ENCODE measurements at places on chromosomes 1 and 21.

GRCh38 chr1:184380468-184380867 lies 6.4 kb upstream of the C1orf21 start:
- DNase-seq = no peak

DNA sequence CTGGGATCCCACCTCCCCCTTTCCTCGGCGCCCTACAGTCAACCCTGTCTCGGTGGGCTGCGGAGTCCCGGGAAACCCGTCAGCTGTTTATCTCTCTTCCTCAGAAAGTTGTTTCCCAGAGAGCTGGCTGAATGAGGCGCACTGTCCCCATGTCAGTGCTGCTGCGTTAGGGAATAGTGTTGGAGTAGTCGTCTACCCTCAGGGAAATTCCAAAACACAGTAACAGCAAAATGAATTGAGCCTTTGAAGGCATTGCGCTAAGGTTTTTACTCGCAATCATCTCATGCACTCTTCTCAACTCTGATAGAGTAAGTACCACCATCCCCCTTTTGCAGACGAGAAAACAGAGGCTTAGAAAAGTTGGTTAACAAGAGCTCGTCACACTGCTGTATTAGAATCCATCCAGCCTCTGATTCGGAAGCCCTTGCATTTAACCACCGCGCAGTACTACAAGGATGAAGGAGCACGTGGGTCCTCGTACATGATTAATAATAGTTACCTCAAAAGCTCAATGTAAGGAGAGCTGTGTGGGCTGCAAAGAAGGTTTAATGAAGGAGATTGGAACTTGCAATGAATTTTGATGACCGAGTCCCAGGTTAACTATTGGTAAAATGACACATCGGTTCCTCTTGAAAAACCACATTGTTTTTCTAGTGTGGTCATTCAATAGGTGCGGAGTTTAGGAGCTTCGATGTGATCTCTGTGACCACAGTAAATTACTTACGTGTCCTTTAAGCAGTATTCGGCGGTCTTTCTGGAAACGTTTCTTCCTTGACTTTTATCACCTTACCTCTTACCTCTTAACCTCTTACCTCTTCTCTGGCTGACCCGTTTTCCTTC lies 788 bp upstream of the EDEM3 start:
- peak; percentile 33 for DNase-seq

DNA sequence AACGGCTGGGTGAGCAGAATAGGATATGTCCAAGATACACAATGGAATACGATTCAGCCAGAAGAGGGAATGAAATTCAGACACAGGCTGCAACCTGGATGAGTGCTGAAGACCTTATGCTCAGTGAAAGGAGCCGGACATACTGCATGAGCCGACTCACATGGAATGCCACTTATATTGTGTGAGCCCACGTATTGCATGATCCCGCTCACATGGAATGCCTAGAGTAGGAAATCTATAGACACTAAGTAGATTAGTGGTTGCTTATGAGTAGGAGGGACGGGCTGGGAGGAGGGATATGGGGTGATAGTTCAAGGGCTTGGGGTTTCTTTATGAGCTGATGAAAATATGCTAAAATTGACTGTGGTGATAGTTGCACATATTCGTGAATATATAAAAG lies 26.8 kb downstream of the TMPRSS2 start:
- DNase-seq = no peak

DNA sequence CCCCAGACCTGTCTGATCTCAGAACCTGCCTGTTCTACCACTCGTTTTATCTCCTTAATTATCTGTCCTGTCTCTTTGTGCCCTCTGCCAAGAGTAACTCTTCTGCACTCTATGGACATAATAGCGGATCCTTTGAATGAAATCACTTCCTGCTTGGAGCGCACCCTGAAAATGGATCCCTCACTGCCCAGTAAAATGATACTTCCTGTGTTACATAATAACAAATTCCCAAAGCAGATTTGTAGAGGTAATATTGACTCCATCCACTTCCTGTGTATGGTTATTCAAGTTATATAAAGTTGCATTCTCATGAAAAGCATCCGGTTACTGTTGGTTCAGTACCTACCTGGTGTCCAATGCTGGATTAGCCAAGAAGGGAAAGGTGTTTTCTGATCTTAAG lies 246.0 kb downstream of the TRABD2B start:
- no peak for DNase-seq

GRCh38 chr1:30636621-30637020 lies 86.8 kb downstream of the MATN1 start:
- DNase-seq = no peak

DNA sequence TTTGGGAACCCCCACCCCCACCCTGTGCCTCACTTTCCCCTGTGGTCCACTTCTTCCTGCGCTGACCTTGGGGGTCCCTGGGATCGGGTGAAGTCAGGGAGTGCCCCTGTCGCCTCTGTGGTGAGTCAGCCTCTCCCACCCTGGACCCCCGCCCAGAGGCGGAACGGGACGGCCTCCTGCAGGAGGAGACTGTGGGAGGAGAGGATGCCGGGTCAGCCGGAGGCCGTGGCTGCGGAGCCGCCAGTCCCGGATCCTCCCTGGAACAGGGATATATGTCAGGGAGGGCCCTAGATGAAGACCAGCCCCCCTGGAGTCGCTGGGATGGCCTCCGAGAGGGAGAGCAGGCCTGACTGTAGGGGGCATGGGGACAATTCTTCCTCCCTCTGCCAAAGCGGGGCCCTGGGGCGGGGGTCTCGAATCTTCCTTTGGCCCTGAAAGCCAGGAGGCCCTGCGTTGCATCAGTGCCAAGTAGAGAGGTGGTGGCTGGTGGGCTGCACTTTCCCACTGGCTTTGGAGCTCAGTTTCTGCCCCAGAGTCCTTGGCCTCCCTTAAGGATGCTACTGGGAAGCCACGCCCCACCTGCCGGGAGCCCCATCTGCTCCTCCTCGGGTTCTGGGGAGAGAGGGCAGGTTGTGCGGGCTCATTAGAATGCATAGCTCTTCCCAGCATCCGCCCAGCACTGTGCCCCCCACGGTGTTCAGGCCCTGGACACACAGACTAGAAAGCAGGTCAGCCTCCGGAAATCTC lies 930 bp downstream of the ARHGEF10L start:
- DNase-seq = no peak

DNA sequence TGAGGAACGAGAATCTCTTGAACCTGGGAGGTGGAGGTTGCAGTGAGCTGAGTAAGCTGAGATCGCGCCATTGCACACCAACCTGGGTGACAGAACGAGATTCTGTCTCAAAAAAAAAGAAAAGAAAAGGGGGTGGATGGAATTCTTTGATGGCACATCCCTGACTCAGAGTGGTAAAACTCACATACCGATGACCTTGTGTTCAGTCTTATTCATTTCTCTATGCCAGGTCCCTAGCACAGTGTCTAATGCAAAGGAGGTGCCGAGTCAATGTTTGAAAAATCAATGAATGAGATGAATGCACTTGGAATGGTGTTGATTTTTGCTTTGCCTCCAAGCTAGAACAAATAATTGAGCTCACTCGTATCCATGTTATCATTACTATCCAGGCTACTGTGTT lies 18.5 kb upstream of the FAM20B start:
- DNase-seq = no peak

DNA sequence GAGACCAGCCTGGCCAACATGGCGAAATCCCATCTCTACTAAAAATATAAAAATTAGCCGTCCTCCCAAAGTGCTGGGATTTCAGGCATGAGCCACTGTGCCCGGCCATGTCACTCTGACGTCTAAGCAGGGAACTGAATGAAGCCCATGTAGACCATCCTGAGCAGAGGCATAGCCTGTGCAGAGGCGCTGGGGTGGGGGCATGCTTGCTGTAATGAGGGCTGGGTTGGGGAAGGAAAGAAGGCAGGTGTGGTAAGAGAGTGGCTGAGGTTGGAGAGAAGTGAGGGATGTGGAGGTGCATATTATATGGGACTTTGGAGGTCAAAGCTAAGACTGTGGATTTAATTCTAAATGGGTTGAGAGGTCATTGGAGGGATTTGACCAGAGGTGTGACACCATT lies 47.1 kb upstream of the SCMH1 start:
- no peak for DNase-seq

GRCh38 chr1:1292851-1293250 lies 12.6 kb downstream of the SCNN1D start:
- no peak for DNase-seq

DNA sequence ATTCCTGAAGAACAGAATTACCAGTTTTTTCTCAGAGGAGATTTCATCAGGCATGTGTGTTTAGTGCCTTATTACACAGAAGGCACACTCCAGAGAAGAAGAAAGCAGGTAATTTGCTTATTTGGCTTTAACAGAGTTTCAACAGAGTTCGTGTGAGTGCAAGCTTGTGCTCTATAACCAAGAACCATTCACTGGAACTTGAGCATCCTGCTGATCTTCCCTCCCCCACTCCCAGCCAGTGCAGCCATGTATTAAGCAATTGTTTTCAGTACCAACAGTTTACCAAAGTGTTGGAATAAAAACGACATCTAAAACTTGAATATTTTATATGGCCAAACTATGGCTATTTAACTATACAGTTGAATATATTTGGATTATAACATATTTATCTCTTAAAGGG lies 4.3 kb downstream of the MGST3 start:
- no peak for DNase-seq

DNA sequence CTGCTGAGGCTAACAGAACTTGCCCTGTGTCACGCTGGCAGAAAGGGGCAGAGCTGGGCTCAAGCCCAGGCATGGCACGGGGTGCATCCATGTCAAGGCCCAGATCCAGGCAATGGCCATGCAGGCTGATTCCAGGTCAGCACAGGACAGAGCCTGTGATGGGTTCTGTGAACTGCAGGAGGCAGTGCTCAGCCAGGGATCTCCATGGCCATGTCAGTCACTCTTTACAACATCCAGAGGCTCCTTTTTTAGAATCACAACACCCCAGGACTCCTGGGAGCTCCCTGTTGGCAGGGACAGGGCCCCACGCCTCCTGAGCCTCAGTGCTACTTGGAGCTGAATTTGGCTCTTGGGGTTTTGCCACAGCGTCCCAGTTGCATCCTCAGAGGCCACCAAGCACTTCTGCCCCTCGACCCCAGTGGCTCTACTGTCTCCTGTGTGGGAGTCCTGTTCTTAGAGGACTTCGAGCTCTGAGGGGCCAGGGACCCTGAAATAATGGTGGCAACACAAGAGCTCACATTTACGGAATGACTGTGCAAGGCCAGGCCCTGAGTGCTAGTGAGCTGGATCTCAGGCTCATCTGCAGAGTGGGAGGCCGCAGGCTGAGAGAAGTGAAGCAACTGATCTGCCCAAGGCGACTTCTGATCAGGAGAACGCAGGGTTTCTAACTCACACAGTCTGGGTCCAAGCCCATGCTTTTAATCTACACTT lies 211.5 kb downstream of the TRABD2B start:
- no peak for DNase-seq

GRCh38 chr1:215111916-215112315 lies 29.4 kb downstream of the KCNK2 start:
- DNase-seq = no peak

DNA sequence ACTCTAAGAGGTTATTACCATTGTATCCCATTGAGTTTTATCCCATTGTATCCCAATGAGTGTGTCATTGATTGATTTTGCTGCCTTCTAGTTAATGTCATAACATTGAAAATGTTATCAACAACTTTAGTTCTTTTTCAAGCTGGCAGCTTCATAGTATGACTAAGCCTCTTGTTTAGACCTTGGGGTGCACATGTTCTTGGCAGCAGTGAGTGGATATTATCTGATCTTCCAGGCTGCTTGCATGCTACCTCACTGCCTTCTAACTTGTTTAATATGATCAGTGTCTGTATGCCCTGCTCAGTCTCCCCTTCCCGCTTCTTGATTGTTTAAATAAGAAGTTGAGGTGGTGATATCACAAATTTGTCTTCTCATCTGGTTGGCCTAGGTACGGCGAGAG lies 24.6 kb downstream of the NTPCR start:
- no peak for DNase-seq

- no peak for DNase-seq
Observed at GRCh38 chr1:34235594-34235993, 58.9 kb downstream of the C1orf94 start.

DNA sequence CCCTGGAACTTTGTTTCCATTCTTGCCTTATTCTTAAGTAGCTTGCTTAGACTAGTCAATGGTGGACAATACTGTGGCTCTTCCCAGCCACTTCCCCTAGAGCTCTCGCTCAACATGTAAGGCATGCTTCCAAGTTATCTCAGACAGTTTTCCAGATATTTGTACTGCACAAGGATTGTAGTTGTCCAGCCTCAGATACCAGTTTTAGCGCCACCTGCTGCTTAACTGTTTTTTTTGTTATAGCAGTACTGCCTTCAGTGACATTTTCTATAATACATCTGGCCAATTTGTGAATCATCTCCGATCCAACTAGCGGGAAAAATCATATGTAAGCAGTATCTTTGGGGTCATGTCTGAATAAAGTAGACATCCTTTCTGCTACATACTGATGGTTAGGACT lies 346.7 kb upstream of the ADGRL4 start:
- no peak for DNase-seq

- no peak for DNase-seq
Observed at GRCh38 chr1:50106095-50106761, 2.5 kb upstream of the ELAVL4 start.

GRCh38 chr1:221069986-221070385 lies 190.7 kb downstream of the HLX start:
- DNase-seq = no peak

GRCh38 chr21:33390479-33390878 lies 12.7 kb upstream of the IFNGR2 start:
- no peak for DNase-seq

DNA sequence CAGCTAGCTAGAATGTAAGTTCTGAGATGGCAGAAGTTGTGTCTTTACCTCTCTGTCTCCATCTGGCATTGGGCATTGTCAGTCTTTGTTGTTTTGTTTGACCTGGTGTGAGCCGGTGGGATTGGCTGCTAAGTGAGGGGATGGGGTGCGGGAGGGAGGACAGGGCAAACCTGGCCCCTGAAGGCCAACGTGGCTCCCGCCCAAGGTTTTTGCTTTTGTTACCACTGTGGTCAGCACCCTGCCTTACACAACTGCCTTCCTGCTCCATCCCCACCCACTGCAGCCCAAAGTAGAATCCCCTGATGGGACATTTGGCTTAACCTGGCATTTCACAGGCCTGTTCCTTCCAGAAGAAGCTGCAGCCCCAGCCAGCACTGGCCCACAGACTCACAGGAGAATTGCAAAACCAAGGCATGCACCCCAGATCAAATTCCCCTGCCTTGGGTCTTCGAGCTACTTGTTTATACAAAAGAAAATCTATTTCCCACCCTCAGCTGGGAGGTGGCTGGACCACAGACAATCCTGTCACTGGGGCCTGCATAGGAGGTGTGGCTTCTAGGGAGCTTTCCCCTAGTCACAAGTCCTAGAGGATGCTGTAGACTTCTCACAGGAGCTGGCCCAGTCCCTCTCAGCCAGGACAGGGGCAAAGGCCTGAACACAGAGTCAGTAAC lies 147.5 kb downstream of the TRABD2B start:
- no peak for DNase-seq

- DNase-seq = no peak
Observed at GRCh38 chr1:121414905-121415304, 230.1 kb downstream of the SRGAP2C start.

- DNase-seq = no peak
Observed at GRCh38 chr1:207342332-207342731, 20.9 kb downstream of the CD55 start.

Data from left kidney (tissue), 8 donors.